ENCODE measurements at places on chromosomes 7 and 10. TPM values are rescaled to one million over a fixed set of nuclear protein-coding genes. Genes with fewer than 3 reads are reported as not detected.

Gene ERVW-1
- not detected for total RNA-seq

Gene CCDC6
- 49.3 TPM for total RNA-seq

Gene CDHR1
- total RNA-seq: 1.8 TPM

Gene CAPZA2
- total RNA-seq: 116 TPM

Gene MYO3A
- not detected for total RNA-seq

Gene ABCB4
- not detected for total RNA-seq

Gene MORN4
- 9.7 TPM for total RNA-seq

Gene CXCL12
- total RNA-seq: not detected

Gene GPR15LG
- not detected for total RNA-seq

Gene CUBN
- total RNA-seq: 0.07 TPM

Gene CHCHD2
- total RNA-seq: 559 TPM

Gene NSMCE4A
- 50.5 TPM for total RNA-seq

Gene CYP26A1
- not detected for total RNA-seq

Gene SPACDR
- total RNA-seq: 0.28 TPM

Data from foreskin keratinocyte (primary cell).